ENCODE measurements at places on chromosomes 1 and 21. TPM values are rescaled to one million over a fixed set of nuclear protein-coding genes. Genes with fewer than 3 reads are reported as not detected.

KCND3 gene
- not detected for total RNA-seq

DNA sequence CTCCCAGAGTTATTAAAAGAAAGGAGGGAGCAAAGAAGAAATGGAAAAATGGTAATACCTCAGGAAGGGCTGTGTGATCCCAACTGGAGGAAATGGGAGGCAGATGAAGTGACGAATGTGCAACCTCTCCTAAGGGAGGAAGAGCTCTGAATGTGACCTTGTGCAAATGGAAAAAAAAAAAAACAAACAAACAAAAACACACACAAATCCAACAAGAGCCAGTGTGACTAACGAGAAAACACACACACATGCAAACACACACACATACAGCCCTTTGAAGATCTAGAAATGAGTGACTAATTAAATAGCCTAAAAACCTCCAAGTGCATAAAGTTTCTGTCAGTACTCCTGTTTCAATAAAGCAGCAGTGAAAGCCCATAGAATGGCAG is 49.0 kb downstream of the CCN1 start:
- DNase-seq: no peak

- DNase-seq: no peak
These were observed 699 bp downstream of the ECHDC2 start for GRCh38 chr1:52920791-52921291.

DNA sequence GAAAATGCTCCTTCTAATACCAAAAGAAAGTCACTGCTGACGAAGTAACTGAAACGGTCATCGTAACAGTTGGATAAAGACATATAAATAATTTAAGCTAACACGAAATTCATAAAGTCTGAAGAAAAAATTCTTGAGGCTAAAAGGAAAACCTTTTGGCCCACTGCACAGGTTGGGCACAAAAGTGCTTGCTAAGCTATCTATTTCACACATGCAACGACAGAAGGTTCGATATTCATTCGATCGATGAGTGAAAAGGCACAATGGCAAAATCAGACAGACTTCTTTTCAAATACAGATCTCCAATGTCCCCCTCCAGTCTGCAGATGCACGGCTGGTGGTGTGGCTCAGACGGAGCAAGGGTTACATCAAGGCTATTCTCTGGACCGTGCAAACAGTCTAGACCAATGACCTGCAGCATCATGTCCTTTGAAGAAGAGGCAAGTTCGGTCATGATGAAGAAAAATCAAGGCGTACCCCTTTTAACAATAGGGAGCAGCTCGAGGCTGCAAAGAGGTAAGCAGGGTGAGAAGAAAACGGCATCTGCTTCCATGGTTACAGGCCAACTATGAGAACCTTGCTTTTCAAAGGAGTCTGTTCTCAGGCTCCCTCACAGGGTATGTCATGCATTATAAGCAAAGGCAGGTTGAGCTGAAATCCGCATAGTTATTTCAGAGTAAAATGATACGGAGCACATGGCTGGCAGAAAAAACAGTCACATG is 579.6 kb downstream of the USP25 start:
- no peak for DNase-seq

S100B gene
- not detected for total RNA-seq

MROH9 gene
- total RNA-seq: not detected

DNA sequence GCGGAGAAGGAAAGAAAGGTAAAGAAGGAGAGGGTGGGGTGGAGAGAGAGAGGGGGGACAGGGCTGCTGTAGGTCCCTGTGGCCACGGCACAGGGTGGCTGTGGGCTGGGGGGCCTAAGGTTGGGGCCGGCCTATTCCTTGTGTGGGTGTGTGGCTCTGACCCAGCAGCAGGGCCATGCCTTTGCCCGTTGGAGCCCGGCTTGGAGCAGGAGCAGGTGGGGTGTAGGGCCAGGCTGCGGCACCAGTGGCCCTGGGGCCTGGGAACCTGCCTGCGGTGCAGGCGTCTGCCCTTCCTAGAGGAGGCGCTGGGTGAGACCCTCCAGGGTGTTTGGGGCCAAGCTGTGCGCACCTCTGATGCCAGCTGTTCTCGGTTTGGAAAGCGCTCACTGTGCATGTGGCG is 19.7 kb upstream of the SUMO3 start:
- DNase-seq: no peak

DNA sequence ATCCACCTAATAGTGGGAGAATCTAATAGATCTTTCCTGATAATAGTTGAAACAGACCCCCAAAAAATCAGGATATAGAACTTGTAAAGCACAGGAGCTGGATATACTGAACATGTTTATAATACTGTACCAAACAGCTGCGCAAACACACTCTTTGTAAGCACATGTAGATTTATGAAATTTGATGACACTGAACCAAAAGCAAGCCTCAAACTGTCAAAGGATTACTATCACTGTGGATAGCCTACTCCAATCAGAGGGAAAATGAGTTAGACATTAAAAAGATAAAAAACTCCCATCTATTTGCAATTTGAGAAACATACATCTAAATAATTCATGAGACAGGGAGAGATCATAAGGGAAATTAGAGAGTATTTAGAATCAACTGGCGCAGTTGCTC is 26.1 kb downstream of the RCAN3 start:
- no peak for DNase-seq

DPT gene
- total RNA-seq: not detected

- no peak for DNase-seq
These were observed 45.8 kb downstream of the TTC39A start for GRCh38 chr1:51284487-51284954.

KLHDC8A gene
- total RNA-seq: not detected

- no peak for DNase-seq
These were observed 24.7 kb upstream of the DISP1 start for GRCh38 chr1:222790115-222790514.

PCNT gene
- total RNA-seq: 58.4 TPM

- DNase-seq: peak; percentile 61
These were observed at the start of gene LYST for GRCh38 chr1:235866205-235866912. Gene LYST (minus strand): TSS chr1:235866906. CDS start chr1:235830417, 36,489 bp downstream.

DNA sequence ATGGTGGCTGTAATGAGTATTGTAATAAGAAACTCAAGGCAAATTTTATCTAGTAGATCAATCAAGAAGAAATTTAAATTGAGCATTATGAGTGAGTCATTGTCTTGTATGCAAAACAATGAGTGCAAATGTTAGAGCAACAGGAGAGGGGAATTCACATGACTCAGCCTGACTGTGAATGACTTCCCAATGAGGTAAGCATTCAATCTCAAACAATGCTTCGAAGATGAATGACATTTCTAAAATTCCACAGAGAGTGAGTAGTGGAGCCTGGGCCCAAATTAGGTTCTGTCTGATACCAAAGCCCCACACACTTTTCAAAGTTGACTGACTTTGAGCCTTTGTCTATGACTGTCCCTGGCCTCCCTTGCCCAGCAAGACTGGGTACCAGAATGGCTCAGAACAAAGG is 738.0 kb downstream of the PTPRU start:
- DNase-seq: no peak

SYT6 gene
- not detected for total RNA-seq

GRCh38 chr1:90501281-90501680 is 215.8 kb downstream of the BARHL2 start:
- no peak for DNase-seq

Data from activated T-helper 1 cell treated with anti-CD3 and anti-CD28 coated beads, Interleukin-12 subunit alpha, Interleukin-12 subunit beta, Interleukin-2, Interleukin-4 antibody, amounts not matched to agents 30 ng/mL and 10 ng/mL and 1 ng/mL, durations not matched to agents 14 hours and 24 hours and 36 hours (primary cell).